GM03348 (cell line): ENCODE measurements at places on chromosomes 3 and 15.

DNA sequence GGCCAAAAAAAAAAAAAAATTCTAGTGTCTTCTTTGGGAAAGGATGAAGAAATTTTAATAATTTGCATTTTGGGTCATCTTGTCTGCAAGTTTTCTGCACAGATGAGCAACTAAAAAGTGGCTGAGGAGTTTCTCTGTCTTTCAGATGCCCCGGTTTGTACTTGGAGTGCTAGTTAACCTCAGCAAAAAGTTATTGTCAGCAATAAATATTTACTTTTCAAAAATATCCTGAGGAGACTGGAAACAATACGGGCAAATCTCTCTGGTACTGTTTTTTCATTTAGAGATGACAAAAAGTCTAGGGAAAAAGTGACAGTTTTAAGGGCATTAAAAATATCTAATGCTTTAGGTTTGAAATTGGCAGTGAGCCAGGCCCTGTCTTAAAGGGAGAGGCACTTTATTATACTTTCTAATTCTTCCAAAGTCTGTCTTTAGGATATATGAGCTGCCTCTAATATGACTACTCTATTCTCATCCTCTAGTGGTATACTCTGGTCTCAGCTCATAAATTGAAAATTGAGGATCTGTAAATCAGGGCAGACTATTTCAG, 436.0 kb upstream of the NR2F2 start:
- DNase-seq, result no peak

- DNase-seq, result no peak
Measured at GRCh38 chr3:118098827-118099226, 935.8 kb downstream of the IGSF11 start.

- peak; percentile 73 for DNase-seq
Measured at GRCh38 chr3:79018671-79019136, 749.1 kb downstream of the ROBO1 start.

- peak; percentile 50 for DNase-seq
Measured at GRCh38 chr3:30768703-30769550, 125.5 kb downstream of the GADL1 start.

DNA sequence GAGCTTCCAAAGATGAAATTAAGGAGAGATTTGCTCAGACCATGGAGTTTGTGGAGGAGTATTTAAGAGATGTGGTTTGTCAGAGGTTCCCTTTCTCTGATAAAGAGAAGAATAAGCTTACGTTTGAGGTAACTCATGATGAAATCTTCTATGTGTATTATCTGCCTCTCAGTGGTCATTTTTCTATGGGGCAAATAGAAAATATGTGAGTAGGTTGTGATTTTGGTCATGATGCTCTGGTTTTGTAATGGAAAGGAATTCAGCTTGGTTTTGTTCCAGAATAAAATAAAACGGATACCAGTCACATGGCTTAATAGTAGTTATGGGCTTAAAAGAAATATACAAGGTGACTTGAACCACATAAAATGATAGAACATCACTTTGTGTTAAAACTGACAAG, 181.1 kb downstream of the ITPR1 start:
- DNase-seq, result peak; percentile 69

DNA sequence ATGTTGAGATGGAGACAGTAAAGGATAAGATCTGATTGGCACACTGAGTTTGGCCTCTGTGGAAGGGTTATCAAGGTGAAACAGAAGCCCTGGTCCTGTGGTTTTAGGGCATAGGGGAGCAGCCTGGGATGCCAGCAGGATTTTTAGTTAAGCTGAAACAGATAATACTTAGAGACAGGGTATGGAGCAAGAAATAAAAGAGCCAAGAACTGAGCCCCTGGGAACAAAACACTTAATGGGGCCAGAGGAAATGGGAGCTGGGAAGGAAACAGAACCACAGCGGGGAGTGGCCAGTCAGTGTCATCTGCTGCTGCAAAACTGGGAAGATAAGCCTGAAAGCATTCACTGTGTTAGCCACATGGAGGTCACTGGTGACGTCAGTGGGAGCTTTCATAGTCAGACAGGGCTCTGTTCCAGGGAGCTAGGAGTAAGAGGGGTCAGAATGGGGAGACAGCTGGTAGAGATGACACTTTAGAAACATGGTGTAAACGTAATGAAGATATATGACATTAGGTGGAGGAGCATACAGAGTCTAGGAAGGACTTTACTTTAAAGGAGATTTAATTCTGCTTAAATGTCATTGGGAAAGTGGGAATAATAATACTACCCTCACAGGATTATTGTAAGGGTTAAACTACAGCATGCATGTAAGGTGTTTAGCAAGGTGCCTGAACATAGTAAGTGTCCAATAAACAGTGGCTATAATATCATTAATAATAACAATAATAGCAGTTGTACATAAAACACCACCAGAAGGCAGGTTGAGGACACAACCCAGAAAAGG, 172.7 kb upstream of the CTNNB1 start:
- no peak for DNase-seq
